ENCODE measurements at places on chromosomes 5 and 9.
A peak's percentile ranks its signal among the peaks of the same experiment; 100 is the strongest.

- no peak for DNase-seq
Observed at GRCh38 chr5:113205807-113206206, 229.0 kb downstream of the TSSK1B start.

DNA sequence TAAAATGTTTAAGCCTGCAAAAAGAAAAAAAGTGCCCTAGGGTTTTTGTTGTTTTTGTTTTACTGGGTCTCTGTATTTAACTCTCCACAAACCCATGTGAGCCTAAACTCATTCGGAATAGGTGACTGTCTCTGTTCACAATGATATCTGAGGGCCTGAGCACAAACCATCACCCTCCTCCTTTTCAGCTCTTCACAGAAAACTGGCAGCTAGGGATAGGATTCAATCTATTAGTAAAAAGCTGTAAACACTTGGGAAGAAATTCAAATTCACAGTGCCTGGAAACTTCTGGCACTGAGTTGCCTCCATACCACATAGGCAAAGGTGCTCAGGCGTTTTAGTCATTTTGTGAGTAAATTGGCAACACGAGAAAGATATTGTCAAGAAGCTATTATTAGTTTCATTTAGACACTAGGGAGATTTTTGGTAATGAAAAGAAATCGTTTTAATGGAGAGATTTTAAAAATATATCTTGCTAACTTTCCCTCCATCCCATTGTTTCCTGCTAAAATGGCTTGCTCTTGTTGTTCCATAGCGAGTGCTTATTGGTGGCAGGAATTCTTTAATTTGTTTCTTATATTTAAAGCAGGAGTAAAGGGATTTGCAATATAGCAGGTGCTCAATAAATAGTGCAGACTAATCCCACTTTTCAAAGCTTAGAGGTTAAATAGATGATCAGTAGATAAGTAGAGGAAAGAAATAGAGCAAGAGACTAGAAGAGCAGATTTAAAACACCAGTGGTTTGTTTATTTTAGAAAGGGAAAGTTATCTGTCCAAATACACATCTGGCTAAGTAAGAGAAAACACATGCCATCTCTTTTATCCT lies 9.7 kb downstream of the FOXD1 start:
- no peak for DNase-seq

GRCh38 chr9:131657940-131658339 lies 81.9 kb downstream of the RAPGEF1 start:
- DNase-seq: no peak

GRCh38 chr9:3980771-3981170 lies 319.1 kb downstream of the GLIS3 start:
- DNase-seq: no peak

DNA sequence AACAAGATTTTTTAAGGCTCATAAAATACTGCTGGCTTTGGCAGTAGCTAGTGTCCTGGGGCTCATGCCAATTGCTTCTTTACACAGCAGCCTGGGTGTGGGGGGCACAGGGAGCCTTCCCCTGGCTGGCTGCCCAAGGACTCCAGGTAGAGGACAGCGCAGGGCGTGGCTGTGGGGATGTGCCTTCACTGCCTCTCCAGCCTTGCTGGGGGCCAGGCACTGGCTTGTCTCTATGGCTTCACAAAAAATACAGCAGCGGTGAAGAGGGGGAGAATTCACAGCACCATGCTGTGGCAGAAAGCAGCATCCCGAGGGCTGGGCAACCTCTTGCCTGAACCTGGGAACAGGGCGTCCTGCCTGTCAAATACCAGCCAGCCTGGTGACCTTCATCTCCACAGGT lies 57.4 kb downstream of the DAP start:
- DNase-seq: no peak

DNA sequence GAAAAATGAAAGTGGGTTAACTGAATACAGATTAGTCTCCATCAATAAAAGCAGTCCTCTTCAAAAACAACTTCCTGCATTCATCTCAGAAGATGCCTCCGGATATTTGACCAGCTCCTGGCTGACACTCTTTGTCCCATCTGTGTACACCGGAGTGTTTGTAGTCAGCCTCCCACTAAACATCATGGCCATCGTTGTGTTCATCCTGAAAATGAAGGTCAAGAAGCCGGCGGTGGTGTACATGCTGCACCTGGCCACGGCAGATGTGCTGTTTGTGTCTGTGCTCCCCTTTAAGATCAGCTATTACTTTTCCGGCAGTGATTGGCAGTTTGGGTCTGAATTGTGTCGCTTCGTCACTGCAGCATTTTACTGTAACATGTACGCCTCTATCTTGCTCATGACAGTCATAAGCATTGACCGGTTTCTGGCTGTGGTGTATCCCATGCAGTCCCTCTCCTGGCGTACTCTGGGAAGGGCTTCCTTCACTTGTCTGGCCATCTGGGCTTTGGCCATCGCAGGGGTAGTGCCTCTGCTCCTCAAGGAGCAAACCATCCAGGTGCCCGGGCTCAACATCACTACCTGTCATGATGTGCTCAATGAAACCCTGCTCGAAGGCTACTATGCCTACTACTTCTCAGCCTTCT lies 16.6 kb downstream of the F2R start:
- DNase-seq: no peak

DNA sequence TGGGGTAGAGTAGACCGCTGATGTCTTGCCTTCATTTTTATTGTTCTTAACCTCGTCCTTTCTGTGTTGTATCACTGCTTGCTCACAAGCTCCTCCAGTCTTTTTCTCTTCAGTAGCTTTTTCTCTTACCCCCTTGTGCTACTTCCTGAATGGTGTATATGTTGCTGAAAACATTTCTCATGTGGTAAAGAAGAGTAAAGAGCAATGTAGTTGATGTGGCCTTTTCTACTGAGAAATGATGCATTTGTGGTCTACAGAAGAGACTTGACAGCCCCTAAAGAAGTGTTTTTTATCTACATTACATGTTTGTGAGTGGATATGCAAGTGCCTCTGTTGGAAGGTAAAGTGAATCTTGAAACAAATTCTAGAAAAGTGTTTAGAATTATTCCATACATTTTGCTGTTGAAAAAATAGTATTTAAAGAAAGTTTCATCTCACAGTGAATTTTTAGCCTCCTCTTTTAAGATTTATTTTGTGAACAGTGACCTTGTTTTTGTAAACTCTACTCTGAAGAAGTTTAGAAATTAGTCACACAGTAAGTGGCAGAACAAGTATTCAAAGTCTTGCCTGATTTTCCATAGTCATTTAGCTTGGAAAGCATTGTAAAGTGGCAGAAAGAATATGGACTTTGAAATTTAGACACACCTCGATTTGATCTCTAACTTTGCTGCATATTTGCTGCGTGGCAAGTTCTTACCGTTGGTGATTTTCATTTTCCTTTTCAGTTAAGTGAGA lies 17.4 kb downstream of the CDC42SE2 start:
- peak; percentile 23 for DNase-seq

Data from MV-4-11 (cell line).